ENCODE measurements at places on chromosomes 3 and 15.

GRCh38 chr15:77033417-77033728 is 37.5 kb downstream of the TSPAN3 start:
- DNase-seq = no peak

- DNase-seq = no peak
Measured at GRCh38 chr15:78992416-78993256, 47.8 kb upstream of the CTSH start.

DNA sequence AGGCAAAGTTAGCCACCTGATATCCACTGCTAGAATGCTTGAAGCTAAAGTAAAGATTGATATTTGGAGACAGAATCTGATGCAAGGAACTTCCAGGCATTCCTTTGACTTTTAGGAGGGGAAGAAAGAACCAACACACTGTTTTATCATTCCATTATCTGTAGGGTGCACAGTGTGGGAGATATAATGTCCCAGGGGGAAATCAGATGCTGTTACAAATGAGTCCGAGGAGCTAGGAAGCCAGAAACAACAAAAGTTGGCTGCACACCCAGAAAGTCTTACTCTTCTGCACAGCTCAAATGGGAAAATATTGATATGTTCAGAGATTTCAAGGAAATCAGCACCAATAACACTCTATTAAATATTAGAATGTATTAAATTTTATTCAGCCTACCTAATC is 113.6 kb upstream of the ROBO1 start:
- DNase-seq = no peak

DNA sequence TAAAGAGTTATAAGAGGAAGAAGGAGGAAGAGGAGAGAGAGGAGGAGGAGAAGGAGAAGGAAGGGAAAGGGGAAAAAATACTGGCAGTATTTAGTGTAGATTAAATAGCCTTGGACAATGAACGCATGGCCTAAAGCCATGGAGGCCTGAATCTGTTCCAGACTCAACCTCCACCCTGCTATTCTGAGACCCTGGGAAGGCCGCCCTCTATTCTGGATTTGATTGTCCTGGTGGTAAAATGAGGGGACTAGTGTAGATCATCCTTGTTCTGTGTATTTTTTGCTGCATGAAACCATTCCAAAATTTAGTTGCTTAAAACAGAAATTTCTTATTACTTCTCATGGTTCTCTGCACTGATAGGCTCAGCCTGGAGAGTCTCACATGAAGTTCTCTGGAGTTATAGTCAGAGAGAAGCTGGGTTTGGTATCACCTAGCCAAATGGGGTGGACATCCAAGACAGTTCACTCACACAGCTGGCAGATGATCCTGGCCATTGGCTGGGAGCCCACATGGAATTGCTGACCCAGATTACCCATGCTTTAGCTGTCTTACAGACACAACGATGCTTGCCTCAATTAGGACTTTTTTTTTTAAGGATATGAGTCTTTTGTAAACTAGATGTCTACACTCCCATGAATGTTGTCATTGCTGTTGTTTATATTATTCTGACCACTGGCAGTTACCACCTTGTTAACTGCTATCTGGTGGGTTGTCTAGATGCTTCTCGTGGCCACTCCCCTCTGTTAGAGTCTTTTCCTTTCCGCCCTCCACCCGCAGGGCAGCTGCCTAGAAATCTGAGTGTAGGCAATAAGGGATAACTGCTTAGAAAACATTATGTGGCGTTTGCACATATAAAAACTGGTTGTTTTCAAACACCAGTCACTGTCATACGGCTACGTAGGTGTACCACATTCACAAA is 149.9 kb downstream of the SST start:
- DNase-seq = no peak

DNA sequence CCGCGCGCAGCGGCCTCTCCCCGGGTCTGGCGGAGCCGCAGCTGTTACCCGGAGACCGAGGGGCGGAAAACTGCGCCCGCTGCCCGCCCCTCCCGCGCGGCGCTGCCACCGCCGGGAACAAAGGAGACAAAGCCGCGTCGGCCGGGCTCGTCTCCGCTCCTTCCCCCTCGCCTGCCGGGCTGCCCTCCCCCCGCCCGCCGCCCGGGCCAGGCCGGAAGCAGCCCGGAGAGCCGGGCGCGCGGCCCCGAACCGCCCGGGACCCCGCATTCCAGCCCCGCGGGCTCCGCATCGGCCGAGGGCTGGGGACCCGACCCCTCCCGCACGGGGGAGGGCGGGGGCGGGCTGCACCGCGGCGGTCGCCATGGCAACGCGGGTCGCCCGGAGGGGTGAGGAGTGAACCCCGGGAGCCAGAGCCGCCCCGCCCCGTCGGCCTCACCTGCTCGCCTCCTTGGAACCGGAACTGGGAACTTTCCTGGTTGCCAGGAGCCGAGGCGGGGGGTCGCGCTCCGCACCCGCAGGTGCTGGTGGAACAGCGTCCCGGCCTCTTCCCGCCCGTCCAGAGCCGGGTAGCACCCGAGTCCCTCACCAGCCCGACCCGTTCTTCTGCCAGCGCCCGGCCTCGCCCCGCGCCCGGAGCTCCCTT is 448 bp downstream of the PLXNB1 start:
- DNase-seq = peak; percentile 64

- DNase-seq = no peak
Measured at GRCh38 chr3:145133281-145133680, 1027.7 kb downstream of the PLOD2 start.

DNA sequence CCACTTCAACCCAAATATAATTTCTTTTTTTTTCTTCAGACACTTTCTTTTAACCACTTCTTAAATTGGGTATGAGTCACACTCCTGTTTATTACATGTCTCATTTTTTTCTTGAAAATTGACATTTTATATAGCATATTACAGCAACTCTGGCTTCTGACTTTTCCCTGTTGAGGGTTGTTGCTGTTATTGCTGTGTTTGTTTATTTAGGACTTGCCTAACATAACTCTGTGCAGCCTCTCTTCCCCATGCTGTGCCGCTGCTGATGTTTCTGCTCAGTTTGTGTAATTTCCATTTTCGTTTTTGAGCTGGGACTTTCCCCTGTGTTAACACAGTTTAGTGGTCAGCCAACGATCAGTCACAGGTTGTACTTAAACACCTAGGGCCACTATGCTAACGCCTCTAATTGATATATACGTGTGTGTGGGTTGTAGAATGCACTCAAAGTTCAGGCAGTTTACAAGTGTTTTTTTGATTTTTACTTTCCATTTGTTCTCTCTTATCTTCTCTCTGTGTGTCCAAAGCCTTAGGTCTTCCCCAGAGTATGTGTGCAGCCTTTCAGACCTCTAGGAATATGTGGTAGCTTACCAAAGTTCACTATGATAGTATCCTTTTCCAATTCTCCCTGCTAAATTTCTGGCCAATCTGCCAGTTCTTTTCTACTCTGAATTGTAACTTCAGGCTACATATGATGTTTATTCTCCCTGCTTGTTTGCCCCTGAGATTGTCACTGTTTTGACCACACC is 337.2 kb downstream of the ZBTB20 start:
- DNase-seq = no peak

- no peak for DNase-seq
Measured at GRCh38 chr15:100109486-100110035, 232.2 kb downstream of the ADAMTS17 start.

- peak; percentile 58 for DNase-seq
Measured at GRCh38 chr3:108662142-108662738, 72.7 kb downstream of the DZIP3 start.

- no peak for DNase-seq
Measured at GRCh38 chr3:66572938-66573710, 72.3 kb upstream of the LRIG1 start.

GRCh38 chr3:44478606-44479094 is 1.2 kb upstream of the ZNF445 start:
- no peak for DNase-seq

- no peak for DNase-seq
Measured at GRCh38 chr3:5022966-5023776, 43.9 kb downstream of the BHLHE40 start.

GRCh38 chr3:70011582-70011981 is 12.0 kb downstream of the SAMMSON start:
- DNase-seq = no peak

GRCh38 chr3:8743911-8744310 is 10.3 kb downstream of the CAV3 start:
- no peak for DNase-seq

- DNase-seq = no peak
Measured at GRCh38 chr15:79184465-79184892, 93.9 kb upstream of the RASGRF1 start.

Measured in stimulated activated naive CD4-positive, alpha-beta T cell (primary cell).